ENCODE measurements at places on chromosomes 11 and 22. TPM values are rescaled to one million over a fixed set of nuclear protein-coding genes. Genes with fewer than 3 reads are reported as not detected.

GRCh38 chr11:94938095-94939055 lies 35.0 kb downstream of the CWC15 start:
- DNase-seq, result no peak

DNA sequence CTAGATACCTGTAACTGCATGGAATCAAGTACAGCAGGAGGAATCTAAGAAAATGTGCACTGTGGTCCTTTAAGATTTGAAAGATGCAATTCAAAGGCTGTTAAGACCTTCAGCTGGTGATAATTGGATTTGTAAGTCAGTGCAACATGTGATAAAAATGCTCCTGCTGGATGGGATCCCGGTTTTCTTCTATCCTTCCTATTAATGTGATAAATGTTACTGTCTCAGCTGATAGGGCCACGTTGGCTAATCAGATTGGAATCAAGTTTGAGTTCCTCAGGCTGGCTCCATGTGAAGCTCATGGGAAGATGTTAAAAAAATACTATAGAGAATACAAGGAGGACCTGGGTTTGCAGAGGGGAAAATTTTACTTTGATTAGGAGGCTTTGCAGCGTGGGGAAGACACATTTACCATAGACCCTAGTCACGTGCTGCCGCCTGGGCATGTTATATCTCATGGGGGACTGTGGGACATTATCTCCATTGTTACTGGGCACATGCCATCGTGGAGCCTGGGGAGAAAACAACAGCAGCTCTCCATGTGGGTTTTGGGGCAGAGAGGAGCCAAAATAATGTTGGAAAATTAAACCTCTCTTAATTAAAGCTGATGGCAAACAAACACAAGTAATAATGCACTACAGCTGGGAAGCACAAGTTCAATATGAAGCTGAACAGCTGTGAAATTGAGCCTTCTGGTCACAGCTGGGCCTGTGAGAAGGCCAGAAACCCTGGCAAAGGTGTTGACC lies 652.5 kb downstream of the NTM start:
- no peak for DNase-seq

The ALDH3B2 gene
- not detected for total RNA-seq

DNA sequence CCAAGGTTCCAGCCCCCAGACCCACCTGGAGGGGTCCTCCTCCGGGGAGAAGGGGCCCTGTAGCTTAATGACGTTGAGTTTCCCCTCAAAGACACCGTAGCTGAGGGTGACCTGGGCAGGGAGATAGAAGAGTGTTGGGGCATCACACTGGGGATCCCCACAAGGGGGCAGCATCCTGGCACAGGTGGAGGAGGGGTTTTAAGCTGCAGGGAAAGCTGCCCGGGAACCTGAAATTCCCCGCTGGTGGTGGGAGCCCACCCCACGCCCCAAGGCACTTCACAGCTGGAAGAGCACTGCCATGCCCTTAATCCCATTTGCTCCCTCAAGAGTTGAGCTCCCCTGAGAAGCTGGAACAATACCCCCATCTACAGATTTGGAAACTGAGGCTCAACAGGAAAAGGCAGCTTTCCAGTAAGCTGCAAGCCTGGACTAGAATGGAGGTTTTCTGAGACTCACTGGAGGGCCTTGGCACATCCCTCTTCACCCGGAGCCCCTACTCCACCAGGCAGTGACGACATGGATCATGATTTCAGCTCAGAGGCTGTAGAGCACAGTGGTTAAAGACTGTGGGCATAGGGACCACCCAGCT lies 13.7 kb downstream of the MFNG start:
- DNase-seq, result no peak

The MAP6 gene
- 0.23 TPM for total RNA-seq

The SLC7A4 gene
- 0.07 TPM for total RNA-seq

The RIBC2 gene
- total RNA-seq, result 11.0 TPM

- DNase-seq, result no peak
These were observed 616.5 kb downstream of the BRD1 start for GRCh38 chr22:49211176-49211575.

The CALCA gene
- total RNA-seq, result not detected

The DGKZ gene
- 86.1 TPM for total RNA-seq

The MMP11 gene
- total RNA-seq, result 0.87 TPM

- no peak for DNase-seq
These were observed 167.8 kb downstream of the C11orf91 start for GRCh38 chr11:33532720-33533385.

DNA sequence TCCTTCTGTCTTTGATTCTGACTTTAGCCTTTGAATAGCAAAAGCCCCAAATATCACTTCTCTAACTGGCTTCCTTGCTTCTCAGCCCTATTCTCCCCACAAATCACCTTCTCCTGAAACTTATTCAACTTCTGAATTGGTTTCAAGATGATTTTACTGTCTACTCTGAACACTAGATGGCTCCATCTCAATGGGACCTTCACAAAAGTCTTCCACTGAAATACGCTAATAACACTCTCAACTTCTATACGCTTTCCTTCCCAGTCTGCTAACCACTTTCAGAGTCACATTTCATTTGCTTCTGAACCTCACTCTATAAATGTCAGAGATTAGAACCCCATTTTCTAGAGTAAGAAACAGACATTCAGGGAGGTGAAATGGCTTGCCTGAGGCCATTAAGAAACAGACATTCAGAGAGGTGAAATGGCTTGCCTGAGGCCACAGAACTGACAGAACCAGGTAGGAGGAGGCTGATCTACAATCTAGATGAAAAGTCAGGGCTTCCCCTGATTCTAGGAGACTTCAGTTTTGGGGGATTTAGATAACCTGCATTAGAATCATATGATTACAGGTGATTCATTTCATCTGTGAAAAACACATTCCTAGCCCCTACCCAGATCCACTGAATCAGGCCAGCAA lies 20.6 kb downstream of the MORC2 start:
- no peak for DNase-seq

GRCh38 chr11:60206616-60207015 lies 23.7 kb upstream of the MS4A6A start:
- no peak for DNase-seq

- DNase-seq, result no peak
These were observed 87.6 kb downstream of the SCN3B start for GRCh38 chr11:123566852-123567251.

- no peak for DNase-seq
These were observed 135.4 kb downstream of the NCAM1 start for GRCh38 chr11:113096648-113097047.

The PGM2L1 gene
- 18.2 TPM for total RNA-seq

GRCh38 chr11:66579017-66579606 lies 10.7 kb upstream of the CTSF start:
- peak; percentile 58 for DNase-seq

The HSPB2 gene
- total RNA-seq, result not detected

GRCh38 chr11:127138613-127139012 lies 138.0 kb upstream of the KIRREL3 start:
- no peak for DNase-seq

- DNase-seq, result no peak
These were observed 171.2 kb downstream of the OPCML start for GRCh38 chr11:133360860-133361688.

The SLC2A11 gene
- 9.6 TPM for total RNA-seq

The CENPM gene
- 59.3 TPM for total RNA-seq

- no peak for DNase-seq
These were observed 10.3 kb upstream of the FADD start for GRCh38 chr11:70192666-70193410.

- DNase-seq, result no peak
These were observed 30.4 kb downstream of the STIM1 start for GRCh38 chr11:3885855-3886254.

DNA sequence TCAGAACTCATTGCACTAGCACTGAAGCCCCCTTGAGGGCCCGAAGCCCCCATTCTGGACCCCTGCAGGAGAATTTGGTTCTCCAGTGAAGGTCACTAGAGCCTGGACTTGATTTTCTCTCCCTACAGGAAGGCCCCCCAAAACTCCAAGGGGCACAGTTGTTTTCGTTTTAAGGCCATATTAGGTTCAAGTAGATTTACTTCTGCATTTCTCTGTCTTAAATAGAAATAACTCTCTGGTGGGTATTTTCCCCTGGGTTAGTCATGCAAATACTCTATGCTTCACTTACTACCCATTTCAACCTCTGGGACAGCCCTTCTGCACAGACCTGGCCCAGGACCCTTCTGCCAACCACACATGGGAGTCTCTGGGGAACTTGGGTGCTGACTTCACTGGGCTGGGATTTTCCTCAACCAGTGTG lies 41.6 kb downstream of the WEE1 start:
- DNase-seq, result no peak

- DNase-seq, result no peak
These were observed 1291.0 kb upstream of the CNTN5 start for GRCh38 chr11:97729546-97730272.

The GPHA2 gene
- not detected for total RNA-seq

DNA sequence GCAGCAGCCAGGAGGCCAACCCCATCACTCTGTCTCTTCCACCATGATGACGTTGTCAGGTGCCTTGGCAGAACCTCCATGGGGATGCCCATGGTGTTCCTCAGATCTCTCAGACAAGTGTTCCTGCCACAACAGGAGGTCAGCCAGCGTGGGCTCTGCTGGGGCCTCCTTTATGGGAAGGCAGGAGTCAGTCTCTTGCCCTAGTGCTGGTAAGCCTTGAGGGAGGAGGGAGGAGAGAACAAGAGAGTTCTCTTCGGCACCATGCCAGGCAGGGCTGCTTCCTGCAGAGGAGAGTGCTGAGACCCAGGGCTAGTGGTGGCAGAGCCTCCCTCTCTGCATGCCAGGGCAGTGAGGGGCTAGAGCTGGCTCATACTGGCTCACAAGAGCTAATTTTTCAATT lies 32.5 kb downstream of the GNAZ start:
- DNase-seq, result no peak

The ADM2 gene
- 2.2 TPM for total RNA-seq

DNA sequence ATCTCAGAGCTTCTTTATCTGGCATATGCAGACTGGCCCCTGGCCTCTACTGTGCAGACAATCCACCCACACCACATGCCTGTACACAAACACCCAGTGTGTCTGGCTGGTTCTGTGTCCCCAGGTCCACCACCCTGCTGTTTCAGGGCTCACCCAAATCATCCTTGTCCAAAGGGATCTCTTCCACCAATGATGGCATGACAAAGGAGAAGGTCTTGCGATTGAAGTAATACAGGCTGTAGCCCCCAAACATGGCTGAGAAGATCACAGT lies 1.7 kb downstream of the SLC37A4 start:
- no peak for DNase-seq

The OSBP2 gene
- 2.1 TPM for total RNA-seq

GRCh38 chr11:12111549-12112520 lies 1.4 kb downstream of the MICAL2 start:
- no peak for DNase-seq

- no peak for DNase-seq
These were observed 18.5 kb downstream of the MYH9 start for GRCh38 chr22:36369004-36369921.

DNA sequence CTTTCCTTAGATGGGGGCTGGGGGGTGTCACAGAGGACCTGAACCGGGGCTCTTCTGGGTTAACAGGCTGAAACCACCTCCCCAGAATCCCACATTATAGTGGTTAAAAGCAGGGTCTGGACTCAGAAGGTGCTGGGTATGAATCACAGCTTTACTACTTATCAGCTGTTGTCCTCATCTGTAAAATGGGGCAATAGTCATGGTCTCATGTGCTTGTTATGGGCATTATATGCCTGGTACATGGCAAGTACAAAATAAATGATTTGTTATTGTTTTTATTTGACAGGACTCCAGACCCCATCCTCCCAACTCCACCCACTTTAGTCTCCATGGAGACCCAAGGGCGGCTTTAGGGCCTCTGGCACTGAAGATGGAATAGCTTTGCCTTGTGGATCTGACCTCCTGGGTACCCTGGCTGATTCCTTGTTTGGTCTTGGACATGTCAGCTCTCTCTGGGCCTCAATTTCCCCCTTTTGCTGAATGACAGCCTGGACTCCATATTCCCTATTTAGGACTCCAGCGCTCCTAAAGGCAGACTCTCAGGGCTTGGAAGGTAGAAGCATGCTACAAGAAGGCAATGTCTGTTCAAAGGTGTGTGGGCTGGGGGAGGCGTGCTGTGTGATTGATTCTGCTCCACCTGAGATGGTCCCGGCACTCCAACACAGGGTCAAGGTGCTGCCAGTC lies 812 bp upstream of the SMTN start:
- DNase-seq, result no peak

- no peak for DNase-seq
These were observed 6.0 kb upstream of the MAPK11 start for GRCh38 chr22:50276143-50276542.

DNA sequence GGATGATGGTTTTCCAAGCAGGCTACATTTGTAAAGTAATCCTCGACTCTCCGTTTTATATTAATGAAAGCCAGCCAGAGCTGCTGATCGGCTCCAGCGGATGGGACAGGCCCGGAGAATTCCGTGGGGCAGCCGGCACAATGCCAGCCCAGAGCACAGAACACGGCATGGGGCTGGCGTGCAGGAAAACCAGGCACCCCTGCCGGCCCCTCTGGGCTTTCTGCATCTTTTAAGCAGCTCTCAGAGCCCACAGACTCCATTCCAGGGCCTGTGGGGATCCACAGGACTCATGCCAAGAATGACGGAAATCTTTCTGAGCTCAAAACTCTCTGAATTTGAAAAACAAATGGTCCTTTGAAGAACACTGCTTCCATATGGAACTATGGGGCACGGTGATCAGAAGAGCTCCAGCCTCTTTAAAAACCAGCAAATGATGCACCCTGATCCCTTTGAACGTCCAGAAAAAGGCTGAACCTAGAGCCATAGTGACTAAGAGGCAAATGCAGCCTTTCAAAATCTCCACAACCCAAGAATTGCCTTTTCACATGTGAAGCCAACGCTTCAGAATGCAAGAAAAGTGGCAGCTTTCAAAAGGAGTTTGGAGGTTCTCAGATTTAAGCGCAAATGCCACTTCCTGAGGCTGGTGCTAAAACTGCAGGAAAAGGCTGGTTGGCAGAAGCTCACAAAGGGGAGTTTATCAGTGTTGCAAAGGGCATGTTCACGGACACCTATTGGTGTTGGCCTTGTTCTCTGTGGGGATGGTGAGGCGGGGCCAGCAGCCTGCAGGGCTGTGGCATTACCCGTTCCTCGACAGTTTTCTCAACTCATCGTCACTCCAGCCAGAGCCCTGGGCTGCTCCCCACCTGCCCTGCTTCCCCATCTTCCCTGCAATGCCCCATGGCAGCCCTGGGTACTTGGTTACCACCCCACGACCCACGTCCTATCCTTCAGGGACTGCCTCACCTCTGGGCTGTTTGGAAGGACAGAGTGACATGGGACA lies 212.5 kb downstream of the CTTN start:
- DNase-seq, result no peak

The MMP12 gene
- not detected for total RNA-seq
